NCI-H1930 (cell line): ENCODE measurements at places on chromosomes 3 and 15.

DNA sequence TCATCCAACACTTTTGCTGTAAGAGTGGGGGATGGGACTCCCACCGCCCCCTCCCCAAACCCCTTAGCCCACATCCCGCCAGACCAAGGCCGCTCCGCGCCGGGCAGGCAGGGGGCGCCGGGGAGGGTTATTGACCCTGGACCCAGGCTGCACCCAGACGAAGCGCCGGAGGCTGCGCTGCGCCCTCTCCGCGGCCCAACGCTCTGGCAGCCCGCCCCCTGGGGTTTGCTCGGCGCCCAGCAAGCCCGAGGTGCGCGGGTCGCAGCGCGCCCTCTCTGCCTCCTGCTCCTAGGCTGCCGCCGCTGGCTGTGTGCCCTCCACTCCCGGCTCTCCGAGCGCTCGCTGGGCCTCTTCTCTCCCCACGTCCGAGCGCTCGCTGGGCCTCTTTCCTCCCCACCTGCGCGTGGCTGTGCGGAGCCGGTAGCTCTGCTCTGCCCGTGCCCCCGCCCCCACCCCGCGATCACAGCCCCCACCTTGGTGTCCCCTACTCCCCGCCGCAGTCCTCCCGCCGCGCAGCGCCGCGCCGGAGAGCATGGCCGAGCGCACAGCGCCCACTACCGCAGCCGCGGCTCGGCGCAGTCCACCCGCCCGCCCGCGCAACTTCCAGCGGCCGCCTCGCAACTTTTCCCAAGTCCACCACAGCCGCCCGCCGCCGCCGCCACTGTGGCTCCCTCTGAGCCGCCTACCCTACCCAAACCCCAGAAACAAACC, 1.2 kb downstream of the MECOM start:
- peak; percentile 75 for DNase-seq

GRCh38 chr3:175737646-175738572, 878.8 kb downstream of the NAALADL2 start:
- no peak for DNase-seq

DNA sequence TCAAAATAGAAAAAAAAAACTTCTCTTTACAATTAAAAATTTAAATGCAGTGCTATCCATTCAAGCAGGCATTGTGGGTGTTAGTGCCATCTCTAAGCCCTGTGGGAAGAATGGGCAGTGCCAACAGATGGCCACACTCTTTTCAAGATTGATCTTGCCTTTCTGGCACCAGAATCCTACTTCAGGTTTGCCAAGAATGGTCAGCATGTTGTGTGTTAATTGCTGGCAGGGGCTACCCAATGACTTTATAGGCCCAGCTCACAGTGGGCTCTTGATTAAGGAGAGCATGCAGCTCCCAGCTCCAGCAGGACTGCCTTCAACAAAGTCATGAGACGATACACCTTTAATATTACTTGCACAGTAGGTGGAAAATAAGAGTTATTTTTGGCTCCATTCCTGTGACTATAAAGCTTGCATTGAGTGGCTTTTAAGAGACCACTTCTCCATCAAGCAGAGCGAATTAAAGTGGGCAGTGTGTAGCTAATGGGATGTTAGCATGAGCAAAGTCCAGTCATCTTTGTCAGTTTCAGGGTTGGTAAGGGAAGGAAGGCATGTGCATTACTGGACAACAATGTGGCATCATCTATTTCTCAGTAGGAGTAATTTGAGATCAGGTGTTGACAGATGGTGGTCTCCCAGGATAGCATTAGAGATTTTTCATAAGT, 476.8 kb downstream of the C3orf38 start:
- no peak for DNase-seq

- no peak for DNase-seq
Observed at GRCh38 chr3:166993015-166993630, 387.0 kb downstream of the ZBBX start.

DNA sequence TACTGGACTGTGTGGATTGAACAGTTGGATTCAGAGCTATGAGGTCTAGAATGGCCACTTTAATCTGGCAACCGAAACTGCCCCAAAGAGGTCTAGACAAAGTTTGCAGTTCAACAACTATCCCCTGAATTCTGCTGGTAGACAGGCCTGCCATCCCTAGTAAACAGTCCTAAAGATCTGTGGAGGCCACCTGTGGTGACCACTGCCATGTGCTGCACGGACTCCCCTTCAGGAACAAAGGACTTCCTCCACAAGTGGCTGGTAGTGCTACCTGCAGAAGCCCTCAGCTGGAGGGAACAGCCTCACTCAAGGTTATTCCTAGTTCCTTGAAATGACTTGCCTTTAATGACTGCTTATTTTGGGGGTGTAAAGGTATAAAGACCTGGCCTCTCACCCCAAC, 6.1 kb downstream of the TNFAIP8L3 start:
- DNase-seq: no peak
